ENCODE measurements at places on chromosomes 3 and 15.

DNA sequence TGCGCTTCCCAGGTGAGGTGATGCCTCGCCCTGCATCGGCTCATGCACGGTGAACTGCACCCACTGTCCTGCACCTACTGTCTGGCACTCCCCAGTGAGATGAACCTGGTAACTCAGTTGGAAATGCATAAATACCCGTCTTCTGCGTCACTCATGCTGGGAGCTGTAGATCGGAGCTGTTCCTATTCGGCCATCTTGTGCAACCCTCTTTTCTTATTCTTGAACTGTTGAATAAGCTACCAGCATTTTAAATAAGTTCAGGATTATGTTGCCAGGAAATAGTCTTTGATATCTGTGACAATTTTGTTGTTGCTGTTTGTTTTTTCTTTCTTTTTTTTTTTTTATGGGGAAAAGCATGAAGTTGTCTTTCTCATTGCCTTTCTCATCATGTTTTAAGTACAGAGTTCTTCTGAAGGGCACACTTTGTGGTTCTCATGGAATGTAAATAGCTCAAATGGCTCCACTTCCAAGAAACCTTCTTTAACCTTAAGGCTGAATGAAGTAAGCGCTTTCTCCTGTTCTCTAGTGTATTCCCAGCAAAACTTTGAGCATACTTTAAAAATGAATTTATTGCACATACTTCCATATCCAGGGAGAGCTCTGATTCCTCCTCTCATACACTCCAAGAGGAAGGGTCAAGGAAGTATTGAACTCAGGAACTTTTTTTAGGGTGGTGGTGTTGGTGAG lies 468.0 kb upstream of the TBL1XR1 start:
- DNase-seq: peak; percentile 47

- DNase-seq: no peak
These were observed 42.7 kb downstream of the ZNF106 start for GRCh38 chr15:42448281-42448680.

DNA sequence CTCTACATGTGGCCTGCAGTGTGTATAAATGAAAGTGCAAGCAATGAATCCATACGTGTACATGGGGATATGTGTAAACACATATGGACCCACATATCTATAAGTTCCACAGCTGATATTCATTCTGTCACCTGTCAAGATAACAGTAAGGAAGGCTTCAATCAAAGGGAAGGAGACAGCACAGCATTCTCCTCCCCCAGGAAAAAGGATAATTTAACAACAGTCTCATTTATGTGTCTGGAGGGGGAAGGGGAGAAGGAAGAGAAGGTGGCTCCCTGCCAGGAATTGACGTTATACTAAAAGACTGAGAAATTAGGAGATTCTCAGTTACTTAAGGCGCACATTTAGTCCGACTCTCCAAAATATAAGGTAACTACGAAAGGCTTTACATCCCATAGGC lies 345.9 kb downstream of the FOXP1 start:
- DNase-seq: no peak

- no peak for DNase-seq
These were observed 63.7 kb upstream of the SMAD6 start for GRCh38 chr15:66638377-66638776.

- no peak for DNase-seq
These were observed 7.0 kb upstream of the CPNE9 start for GRCh38 chr3:9696480-9697220.

DNA sequence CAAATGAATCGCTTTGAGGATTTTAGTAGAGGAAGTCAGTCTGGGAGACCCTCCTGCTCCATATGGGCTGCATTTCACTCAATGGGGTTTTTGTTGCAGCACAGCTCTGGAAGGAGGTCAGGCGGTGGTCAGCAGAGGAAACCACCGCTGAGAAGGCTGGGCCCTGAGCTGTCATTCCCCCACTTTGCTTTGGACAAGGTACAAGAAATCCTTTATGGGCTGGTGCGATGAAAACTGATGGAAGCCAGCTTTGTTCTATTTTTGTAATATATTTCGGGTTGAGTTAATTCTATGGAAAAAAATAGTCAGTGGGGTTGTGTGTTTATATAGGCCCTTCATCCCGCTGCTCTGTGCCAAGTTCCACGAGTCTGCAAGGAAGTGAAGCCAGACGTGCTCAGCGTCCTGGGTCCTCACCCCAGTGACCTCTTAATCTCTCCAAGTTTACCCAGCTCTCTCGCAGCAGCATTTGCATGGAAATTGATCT lies 157.1 kb upstream of the TMC3 start:
- DNase-seq: no peak

DNA sequence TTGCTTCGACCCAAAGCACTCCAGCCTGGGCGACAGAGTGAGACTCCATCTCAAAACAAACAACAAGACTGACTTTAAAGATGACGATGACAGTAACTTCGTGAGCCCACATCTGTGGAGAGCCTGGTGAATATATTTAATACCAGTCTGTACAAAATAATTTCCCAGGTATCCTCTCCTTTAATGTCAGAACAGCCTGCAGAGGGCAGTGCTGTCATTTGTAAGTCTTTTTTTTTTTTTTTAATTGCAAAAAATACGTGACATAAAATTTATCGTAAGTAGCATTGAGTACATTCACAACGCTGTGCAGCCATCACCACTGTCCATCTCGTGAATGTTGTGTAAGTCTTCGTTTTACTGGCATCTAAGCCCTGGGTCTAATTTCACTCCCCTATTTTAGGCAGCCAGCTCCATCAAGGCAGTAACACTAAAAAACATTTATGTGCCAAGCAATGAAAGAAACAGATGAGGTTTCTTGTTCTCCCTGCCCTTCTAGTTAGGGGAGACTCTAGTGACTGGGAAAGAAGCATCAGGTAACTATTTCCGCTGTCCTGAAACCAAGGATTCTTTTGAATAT lies 1.4 kb downstream of the HTD2 start:
- peak; percentile 52 for DNase-seq

DNA sequence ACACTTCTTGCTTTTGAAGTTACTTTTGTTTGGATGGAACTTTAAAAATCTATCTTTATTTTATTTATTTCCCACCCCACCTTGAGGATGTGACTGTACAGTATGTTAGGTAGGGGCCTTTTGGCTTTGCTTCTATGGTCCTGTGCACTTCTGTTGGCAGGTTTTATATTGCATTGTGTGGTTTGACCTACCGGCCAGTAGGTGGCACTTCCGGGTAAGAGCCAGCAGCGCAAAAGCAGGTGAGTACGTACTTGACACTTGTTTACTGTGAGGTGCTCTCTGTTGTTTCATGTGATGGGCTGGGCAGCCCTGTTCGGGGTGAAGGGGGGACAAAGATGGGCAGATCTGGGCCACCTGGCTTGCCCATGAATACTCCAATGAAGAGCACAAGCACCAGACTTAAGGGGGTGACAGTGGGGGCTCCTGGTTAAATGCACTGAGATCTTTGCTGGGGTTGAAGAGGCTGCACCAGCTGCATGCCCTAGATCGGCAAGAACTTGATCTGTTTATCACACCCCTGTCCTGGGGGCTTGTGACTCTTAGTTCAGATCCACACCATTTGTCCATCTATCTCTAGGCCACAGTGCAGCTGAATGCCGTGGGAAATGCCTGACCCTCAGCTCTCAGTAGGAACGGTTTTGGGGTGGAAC lies 131.6 kb downstream of the NLGN1 start:
- no peak for DNase-seq

- no peak for DNase-seq
These were observed 9.8 kb downstream of the CSK start for GRCh38 chr15:74791667-74792066.

GRCh38 chr15:56028430-56028829 lies 35.0 kb upstream of the NEDD4 start:
- no peak for DNase-seq

GRCh38 chr15:63200464-63201249 lies 11.3 kb downstream of the RAB8B start:
- DNase-seq: no peak

- DNase-seq: no peak
These were observed 53.7 kb downstream of the NR1I2 start for GRCh38 chr3:119835556-119835955.

DNA sequence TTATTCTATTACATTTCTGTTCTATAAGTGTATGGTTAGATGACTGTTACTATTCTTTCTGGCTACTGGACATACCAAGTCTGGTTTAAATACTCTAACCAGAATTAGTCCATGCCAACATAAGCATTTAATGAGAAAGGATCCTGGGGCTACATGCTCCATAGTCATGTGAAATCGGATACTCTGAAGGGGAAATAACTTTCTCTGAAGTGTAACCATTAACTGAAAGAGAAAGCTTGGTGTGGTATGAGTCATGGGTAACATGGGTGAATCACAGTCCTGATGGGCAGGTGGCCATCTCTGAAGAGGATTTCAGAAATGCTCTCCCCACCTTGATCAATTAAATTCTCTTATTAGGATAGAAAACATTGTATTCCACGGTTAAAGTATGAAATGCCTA lies 69.4 kb downstream of the FHIT start:
- DNase-seq: peak; percentile 9

- no peak for DNase-seq
These were observed 60.0 kb downstream of the ZNF385D start for GRCh38 chr3:21691036-21691435.

DNA sequence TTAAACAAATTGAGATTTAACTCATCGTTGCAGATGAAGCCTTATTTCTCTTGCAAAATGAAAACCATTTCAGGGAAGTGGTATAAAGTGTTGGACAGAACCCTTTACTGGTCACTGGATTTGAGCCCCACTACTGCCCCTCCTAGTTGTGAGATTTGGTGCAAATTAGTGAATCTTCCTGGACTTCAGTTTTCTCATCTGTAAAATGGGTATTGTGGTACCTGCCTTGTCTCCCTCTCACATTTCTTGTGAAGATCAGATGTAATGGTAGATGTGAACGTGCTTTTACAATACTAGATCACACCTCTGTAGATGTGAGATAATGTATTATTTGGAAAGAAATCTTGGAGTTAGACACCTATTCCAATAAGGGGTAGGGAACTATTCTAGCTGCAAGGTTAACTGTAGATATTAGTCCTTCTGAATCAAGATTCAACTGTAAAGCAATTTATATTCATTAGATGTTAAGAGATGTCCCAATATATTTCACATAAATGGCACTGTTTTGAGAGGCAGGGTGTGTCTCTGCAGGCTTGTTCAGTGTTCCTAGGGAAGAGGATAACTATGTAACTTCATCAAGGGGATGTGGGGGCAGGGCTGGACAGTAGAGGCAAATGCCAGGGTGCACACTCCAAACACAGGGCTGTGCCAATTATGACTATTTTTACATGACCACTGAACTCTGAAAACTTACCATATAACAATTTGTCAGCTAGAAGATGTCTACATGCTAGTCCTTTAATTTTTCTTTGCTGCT lies 112.4 kb upstream of the PFN2 start:
- DNase-seq: no peak

- no peak for DNase-seq
These were observed 1699.6 kb downstream of the OTOL1 start for GRCh38 chr3:163196245-163196644.

DNA sequence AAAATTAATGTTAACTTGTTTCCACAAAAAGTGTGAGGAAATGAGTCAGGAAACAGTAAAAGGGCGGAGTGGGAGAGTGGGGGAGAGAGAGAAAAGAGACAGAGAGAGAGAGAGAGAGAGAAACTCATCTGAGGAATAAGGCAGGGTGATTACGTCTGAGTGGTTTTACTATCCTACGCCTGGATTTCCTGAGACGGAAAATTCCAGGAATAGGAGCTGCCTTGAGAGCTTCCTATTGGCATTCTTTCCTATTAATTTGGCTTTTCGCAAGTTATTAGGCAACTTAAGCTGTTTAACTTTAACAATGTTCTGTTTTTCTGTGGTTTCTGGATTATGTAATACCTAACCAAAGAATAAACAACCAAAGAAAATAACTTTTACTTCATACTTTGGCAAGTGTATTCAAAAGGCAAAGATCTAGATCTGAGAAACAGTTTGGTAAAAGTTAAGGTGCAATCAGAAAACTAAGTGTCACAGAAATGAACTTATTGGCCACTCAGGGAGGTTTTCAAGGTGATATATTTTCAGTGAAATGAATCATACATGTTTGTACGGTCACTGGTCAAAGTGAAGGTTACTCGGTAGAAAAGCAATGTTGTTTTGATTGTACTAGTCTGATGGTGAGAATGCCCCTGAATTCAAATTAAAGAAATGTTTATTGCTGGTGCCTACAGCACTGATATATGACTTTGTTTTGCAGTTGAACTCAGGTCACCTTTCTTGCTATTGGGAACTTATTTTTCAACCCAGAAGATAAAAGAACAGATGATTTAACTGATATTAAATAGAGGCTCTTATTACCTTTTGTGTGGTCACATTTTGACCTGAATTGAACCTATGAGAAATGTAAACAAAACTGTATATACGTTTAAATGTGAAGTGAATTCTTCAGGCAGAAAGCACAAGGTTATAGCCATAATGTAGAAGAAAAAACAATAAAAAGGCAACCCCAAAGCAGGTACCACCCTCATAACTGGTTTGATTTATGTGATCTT lies 39.9 kb upstream of the TNFSF10 start:
- peak; percentile 60 for DNase-seq

DNA sequence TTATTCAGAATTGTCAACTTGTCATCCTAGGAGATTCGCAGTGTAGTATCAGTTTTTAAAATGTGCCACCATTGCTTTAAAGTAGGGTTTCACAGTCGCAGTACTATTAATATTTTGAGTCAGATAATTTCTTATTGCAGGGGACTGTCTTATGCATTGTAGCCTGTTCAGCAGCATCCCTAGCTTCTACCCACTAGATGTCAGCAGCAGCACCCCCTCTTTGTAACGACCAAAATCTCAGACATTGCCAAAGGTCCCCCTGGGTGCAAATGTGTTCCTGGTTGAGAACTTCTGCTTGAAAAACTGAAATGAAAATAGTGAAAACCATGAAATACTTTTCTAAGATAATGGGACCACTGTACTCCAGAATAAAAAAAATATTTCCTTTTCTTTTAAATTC lies 474.8 kb downstream of the CNTN3 start:
- no peak for DNase-seq

GRCh38 chr3:14377838-14378169 lies 24.6 kb upstream of the SLC6A6 start:
- DNase-seq: no peak

GRCh38 chr3:124741027-124741426 lies 10.8 kb downstream of the UMPS start:
- DNase-seq: no peak

DNA sequence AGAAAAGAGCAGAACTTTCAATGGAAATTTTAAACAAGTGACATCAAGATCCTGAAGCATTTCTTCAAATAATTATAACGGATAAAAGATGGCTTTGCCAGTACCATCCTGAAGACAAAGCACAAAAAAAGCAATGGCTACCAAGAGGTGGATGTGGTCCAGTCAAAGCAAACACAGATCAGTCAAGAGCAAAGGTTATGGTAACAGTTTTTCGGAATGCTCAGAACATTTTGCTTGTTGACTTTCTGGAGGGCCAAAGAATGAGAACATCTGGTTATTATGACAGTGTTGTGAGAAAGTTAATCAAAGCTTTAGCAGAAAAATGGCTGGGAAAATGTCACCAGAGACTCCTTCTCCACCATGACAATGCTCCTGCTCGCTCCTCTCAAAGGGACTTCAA lies 31.5 kb downstream of the FEM1B start:
- no peak for DNase-seq

DNA sequence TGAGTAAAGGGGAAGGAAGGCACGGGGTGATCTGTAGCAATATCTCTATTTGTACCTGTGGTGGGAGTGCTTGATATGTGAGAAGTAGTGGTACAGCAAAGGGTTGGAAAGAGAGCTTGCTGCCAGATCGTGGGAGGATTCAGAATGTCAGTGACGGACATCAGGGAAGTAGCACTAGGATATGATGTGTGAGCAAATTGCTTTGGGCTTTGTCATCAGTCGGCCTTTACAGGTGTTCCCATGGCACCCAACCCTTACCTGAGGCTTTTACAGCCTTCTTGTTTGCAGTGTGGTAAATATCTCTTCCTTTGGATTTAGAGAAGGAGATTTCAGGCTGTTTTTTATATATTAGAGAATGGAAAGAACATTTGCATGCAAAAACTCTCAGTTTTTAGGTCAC lies 29.8 kb downstream of the IL1RAP start:
- no peak for DNase-seq
